ENCODE measurements at places on chromosomes 11 and 22. TPM values are rescaled to one million over a fixed set of nuclear protein-coding genes. Genes with fewer than 3 reads are reported as not detected.

The ALDH3B2 gene
- total RNA-seq = not detected

The TAGLN gene
- 343 TPM for total RNA-seq

The PARVG gene
- not detected for total RNA-seq

The OR8B8 gene
- total RNA-seq = not detected

The GRAP2 gene
- total RNA-seq = 0.52 TPM

The VSIG10L2 gene
- not detected for total RNA-seq

The NXPE2 gene
- not detected for total RNA-seq

The KRTAP5-7 gene
- total RNA-seq = not detected

The MAP6 gene
- total RNA-seq = 0.44 TPM

The OR9G4 gene
- total RNA-seq = not detected

The OR10A2 gene
- not detected for total RNA-seq

The SLC22A6 gene
- total RNA-seq = not detected

The GPHA2 gene
- not detected for total RNA-seq

The NXPE1 gene
- not detected for total RNA-seq

The CLDN5 gene
- total RNA-seq = 3.0 TPM

The C22orf39 gene
- 45.3 TPM for total RNA-seq

The CASP12 gene
- not detected for total RNA-seq

The TSSK2 gene
- not detected for total RNA-seq

All from H7 (cell line).